ENCODE measurements at places on chromosomes 16 and 17. TPM values are rescaled to one million over a fixed set of nuclear protein-coding genes. Genes with fewer than 3 reads are reported as not detected.

DNA sequence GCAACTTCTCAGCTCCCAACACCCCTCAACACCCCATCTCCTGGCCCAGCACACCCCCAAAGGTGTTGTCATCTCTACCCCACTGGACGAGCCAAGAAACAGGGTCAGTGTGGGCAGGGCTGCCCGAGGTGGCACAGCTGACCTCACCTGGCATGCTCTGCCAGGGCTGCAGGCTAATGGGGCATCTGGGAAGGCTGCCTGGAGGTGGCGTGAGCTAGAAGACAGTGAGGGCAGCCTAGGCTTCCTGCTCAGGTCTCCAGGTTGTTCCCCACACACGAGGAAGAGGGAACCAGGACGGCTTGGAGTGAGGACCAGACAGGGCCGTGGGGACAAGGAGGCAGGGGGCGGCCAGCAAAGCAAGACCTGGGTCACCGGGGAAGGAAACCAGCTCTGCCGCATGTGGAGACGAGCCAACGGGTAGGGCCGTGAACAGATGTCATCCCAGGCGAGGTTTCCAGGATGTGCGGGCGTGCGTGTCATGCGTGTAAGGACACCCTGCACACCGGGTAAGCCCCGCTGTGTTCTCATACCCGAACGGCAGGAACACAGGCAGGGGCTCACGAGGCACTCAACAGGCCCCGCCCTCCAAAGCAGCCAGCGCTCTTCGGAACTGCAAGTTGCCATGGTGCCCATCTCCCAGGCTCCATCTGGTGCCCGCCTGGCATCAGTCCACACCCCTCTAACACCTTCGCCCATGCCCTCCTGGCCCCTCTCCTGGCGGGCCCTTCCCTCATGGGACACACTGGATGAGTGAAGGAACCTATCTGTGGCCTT, 29.6 kb upstream of the PVALEF start:
- DNase-seq = no peak

- DNase-seq = peak; percentile 21
Measured at GRCh38 chr17:2903193-2903974, 107.1 kb downstream of the RAP1GAP2 start.

- DNase-seq = peak; percentile 34
Measured at GRCh38 chr17:20273741-20274500, 193.4 kb downstream of the LGALS9B start.

GRCh38 chr16:20049831-20050230, 23.9 kb downstream of the GPR139 start:
- DNase-seq = no peak

DNA sequence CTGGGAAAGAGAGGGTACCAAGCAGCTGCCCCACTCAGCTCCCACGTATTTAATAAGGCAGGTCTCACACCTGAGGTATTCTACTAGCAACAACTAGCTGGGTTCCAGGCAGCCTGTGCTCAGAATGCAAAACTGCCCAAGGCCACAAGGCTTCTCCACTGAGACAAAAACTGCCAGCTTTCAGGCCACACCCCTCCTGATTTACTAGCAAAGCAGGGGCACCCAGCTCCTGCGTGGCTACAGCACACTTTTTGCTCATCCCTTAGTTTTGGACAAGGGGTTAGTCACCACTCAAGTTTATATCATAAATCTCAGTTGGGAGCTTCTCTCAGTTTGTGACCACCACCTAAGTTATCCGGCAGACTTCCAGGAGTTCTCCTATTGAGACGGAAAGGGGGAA, 494.6 kb downstream of the CDH11 start:
- DNase-seq = peak; percentile 71

Gene HSD17B2
- total RNA-seq = not detected

Data from Karpas-422 (cell line).